ENCODE measurements at places on chromosomes 2 and 18.
A peak's percentile ranks its signal among the peaks of the same experiment; 100 is the strongest.

GRCh38 chr2:120690521-120690920 is 45.1 kb upstream of the GLI2 start:
- DNase-seq, result no peak

DNA sequence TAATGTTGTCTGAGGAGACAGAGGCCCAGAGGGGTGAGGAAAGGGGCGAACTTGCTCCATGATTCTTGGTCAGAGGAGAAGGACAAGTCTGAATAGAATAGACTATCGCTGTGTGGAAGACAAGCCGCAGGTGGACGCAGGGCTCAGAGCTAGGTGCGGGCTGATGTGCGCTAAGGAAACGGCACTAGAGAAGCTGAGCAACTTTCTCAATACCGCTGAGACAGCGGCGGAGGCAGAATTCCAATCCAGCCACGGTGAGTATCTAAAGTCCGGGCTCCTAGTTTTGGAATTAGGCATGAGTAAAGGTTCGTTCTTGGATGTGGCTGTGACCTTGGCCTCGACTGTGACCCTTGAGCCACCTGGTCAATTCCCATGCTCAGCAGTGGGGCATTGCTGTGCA is 47.8 kb downstream of the CAPN13 start:
- no peak for DNase-seq

DNA sequence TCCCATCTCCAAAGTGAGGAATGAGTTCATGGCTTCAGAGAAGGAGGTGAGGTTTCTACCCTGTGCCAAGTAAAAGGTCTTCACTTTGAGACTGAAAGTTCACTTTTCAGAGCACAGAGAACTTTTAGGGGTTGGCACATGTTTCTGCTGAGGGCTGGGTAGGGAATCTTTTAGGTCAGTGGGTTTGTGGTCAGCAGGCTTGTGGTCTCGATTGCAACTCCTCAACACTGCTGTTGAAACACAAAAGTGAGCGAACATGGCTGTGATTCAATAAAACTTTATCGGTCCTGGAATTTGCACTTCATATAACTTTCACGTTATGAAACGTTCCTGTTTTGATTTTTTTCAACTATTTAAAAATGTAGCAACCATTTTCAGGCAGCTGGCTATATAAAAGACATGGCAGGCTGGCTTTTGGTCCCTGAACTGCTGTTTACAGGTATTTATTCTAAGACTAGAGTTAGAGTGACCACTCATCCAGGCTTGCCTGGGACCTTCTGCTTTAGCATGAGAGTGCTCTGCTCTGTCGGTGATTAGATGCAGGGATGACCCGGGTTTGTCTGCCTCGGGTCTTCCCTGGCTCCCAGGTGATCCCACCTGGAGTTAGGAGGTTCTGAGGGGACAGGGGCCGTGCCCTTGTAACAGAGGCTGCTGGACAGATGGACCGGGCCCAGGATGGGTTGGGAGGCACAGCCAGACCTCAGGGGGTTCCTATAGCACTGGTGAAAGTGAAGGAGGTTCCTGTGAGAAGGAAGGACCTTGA is 62.7 kb upstream of the TAF1B start:
- DNase-seq, result peak; percentile 22

- DNase-seq, result no peak
Observed at GRCh38 chr2:149954981-149955600, 367.5 kb upstream of the MMADHC start.

GRCh38 chr2:33108483-33109443 is 162.0 kb downstream of the LTBP1 start:
- no peak for DNase-seq

DNA sequence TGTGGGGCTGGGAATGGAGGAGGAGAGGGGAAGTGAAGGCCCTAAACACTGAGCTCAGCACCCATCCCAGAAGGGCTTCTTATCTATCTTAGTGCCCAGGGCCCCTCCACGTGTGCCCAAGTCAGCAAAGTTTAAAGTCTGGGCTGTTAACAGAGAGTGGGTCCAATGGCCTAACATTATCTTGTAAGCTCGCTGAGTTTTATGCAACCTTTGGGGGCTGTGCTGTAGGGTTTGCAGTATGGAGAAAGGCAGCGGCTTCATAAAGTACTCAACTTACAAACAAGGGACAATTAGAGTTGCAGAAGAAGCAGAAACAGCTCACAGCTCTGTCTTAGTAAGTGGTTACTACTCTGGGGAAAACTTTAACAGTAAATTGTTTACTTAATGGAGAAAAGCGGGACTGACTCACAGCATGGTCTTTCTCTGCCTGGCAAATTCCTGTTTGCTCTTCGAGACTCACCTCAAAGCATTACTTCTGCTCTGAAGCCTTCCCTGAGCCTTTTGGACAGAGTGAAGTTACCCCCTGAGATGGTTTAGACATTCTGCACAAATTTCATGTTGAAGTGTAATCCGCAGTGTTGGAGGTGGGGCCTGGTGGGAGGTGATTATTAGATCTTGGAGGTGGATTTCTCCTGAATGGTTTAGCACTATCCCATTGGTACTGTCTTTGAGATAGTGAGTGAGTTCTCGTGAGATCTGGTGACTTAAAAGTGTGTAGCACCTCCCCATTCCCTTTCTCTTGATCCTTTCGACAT is 9.0 kb downstream of the ENOSF1 start:
- DNase-seq, result no peak
